RWPE2 (cell line): ENCODE measurements at places on chromosomes 2 and 18.

DNA sequence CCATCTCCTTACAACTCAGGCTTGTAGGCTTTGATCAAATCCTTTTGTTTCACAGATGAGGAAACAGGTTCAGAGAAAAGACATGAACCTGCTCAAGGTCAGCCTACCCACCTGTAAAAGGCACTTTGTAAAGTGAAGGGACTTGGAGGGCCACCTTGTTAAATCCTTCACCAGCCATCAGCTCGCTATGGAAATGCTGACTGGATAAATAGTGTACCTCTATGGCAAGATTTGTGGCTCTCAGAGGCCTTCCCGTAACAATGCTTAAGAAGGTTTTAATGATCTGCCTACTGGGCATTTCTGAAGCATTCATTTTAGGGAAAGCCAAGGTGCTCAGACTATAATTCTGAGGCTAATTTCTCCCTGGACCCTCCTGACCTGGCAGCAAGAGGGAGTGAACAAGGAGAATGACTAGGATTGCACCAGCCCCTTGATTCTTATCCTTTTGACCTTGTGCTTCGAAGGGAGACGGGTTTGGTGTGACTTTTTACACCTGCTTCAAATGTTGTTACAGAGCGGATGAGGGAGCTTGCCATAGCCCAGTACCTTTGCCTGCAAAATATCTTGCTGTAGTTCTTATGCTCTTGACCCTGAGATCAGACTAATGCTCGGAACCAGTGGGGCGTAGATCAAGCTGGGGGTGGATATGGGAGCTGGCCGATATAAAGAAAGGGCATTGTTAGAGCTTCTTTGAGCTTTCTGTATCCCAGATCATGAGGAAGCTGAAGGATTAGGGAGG lies 90.9 kb upstream of the CXCR4 start:
- DNase-seq: no peak

- DNase-seq: no peak
Measured at GRCh38 chr2:27683390-27684071, 19.8 kb downstream of the SLC4A1AP start.

DNA sequence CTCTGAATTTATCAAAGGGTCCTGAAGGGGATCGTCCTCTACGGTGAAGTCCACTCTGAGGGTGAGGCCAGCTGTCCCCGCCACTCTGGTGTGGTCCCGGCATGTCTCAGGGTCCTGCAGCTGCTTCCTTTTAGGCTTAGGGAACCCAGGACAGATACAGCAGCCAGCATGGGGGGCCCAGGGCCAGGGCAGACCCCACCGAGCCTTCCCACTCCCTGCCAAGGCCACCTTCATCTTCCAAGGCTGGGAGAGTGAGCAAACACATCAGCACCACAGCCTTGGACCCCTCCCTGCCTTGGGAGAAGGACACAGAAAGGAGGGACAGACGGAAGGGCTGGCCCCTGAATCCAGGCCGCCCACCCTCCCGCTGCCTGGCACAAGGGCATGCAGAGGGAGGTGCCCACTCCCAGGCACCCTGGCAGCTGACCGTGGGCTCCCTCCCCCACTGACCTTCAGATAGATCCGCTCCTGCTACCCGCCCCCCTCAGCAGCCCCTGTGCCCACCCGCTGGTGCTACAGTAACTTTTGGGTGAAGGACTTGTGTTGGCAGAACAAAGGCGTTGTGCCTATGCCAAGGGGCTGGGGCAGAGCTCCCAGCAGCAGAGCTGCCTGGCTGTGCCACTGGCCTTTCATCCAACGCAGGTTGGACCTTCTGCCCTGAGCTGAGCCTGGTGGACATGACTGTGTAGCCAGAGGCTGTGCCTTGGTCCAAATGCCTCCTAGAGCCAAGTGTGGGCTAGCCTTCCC lies 7.6 kb downstream of the CYP26B1 start:
- DNase-seq: no peak

DNA sequence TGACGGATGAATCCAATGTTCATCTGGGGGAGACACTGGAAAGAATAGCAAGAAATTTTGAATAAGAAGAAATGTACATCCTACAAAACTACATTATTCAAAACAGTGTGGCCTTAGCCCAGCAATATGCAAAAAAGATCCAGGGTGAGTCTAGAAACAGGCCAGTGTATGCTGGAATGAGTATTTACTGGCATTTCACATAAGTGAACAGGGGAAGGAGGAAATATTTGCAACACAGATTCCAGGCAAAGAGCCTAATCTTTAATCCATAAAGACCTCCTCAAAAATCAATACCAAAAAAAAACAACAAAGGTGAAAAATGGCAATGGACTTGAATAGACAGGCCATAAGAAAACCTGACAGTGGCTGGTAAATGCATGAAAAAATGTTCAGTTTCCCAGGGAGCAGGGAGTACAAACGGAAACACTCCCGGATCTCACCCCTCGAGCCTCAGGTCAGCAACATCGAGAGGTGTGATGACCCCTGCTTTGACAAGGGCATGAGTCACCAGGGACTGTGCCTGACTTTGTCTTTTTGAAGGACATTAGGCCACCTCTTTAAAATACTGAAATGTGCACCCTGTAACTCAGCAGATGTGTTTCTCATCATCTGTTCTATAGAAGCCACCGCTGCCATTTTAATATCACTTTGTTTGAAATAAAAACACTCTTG lies 12.7 kb upstream of the GPC1 start:
- DNase-seq: no peak

DNA sequence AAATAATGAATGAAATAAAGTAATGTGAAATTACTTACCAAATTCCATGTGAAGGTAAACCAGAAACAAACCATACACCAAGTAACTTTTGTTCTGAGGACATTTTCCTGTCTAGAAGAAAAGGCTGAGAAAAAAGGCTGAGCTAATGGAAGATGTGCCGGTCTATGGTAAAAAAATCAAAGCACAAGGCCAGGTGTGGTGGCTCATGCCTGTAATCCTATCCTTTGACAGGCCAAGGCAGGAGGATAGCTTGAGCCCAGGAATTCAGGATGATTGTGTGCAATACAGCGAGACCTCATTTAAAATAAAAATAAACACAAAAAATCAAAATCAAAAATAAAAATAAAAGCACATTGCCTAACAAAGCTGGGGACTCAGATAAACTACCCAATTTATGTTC lies 6.7 kb downstream of the ORC4 start:
- no peak for DNase-seq

GRCh38 chr2:203886661-203887151 lies 19.1 kb downstream of the CTLA4 start:
- DNase-seq: no peak

- no peak for DNase-seq
Measured at GRCh38 chr2:29520001-29520400, 401.4 kb downstream of the ALK start.

DNA sequence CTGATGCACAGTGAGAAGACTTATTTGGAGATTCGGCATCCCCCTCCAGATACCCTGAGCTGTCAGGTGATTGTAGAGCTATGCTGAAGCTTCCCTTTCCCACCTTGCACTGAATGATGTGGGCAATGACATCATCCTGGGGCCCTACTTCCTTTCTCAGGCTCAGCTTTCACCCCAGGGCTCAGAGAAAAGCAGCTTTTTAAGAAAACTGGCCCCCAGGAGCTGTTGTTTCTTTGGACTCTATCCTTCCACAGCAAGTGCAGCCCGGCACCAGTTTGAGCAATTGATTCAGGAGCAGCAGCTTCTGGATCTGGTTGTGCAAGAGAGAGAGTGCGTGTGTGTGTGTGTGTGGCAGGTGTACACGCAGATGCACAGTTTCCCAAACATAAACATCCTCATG lies 251.3 kb downstream of the ANAPC1 start:
- DNase-seq: no peak

GRCh38 chr2:106840818-106841217 lies 45.1 kb downstream of the ST6GAL2 start:
- no peak for DNase-seq
